ENCODE measurements at places on chromosomes 7 and 10.
A peak's percentile ranks its signal among the peaks of the same experiment; 100 is the strongest.

GRCh38 chr10:97780841-97781617 is 9.2 kb upstream of the SFRP5 start:
- DNase-seq: peak; percentile 48

- DNase-seq: no peak
Measured at GRCh38 chr7:73936967-73937366, 76.0 kb downstream of the TMEM270 start.

GRCh38 chr10:117500456-117500855 is 42.1 kb upstream of the EMX2 start:
- DNase-seq: no peak

DNA sequence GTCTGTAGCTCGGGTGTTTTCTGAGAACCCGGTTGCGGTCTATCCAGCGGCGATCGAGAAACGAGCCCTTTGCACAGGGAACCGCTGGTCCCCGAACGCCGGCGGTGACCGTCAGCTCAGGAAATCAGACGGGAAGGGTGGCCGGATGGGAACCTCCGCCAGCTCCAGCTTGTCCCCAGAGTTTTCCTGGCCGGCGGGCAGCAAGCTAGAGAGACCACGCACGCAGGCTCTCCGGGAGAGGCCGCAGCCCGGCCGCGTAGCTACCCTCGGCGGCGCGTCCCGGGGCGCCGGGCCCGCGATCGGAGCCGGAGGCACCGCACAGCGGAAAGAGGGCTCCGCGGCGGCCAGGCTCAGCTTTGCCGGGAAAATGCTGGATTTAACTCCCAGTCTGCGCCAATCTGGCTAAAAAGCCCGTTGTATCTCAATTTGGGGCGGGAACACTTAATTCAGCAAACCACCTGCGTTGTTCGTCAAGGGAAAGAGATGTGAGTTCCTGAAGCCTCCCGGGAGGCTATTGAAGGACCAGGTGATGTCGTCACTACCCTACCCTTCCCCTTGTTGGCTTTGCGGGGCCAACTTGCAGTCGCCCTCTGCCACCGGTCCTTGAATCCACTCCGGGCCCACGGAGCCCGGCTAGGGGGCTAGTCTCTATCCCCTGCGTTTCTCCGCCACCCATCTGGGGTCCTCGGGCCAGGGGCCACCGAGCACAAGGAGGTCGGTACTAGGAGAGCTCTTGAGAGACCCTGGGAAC is 859 bp upstream of the CH25H start:
- DNase-seq: peak; percentile 48

DNA sequence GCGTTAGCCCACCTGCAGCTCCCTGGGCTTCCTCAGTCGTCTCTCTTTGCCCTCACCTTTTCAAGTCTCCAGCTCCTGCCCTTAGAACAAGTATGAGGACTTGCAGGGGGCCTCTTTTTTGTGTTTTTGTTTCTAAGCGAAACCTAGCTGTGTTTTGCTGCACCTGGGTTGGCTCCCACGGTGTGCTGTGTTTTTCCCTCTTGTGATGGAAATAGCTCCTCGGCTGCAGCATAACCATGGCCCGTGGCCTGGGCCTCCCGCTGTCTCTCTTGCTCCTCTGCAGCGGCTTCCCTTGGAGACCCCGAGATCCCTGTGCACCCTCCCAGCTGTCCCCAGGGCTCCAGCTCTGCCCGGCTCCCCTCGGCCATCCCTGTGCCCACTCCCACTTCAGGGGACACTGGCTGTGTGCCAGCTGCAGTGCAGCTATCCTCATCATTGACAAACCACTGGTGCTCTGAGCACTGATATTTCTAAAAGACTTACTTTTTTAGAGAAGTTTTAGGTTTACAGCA is 75.6 kb upstream of the TCERG1L start:
- no peak for DNase-seq

- DNase-seq: no peak
Measured at GRCh38 chr10:110506448-110506847, 8.7 kb downstream of the DUSP5 start.

- DNase-seq: no peak
Measured at GRCh38 chr10:60315311-60315710, 74.4 kb downstream of the ANK3 start.

Measured in midbrain (tissue), 1 donor.